ENCODE measurements at places on chromosomes 4 and X.

- DNase-seq = no peak
Measured at GRCh38 chr4:153439831-153440230, 26.3 kb upstream of the TMEM131L start.

DNA sequence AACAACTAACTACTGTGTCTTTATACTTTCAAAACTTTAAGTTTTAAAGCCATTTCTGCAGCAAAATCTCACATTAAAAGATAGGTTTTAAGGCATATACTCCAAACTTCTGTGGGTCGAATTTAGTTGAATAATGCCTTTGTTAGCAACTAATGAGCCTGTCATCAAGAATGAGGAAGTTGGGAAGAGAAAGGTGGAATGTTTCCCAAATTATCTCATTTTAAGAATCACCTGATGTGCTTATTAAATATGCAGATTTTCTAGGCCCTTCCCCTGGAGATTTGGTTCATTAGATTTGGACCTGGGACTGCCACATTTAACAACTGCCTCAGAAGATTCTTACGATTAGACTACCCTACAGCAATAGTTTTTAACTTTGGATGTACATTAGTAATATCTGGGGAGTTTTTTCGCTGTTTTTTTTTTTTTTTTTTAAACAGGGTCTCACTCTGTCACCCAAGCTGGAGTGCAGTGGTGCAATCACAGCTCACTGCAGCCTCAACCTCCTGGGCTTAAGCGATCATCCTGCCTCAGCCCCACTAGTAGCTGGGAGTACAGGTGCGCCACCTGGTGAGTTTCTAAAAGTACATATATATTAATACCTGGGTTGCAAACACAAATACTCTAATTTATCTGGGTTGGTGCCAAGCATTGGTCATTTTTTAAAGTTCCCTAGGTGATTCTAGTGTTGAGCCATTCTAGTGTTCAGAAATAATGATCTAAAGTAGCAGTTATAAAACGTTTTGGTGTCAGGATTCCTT lies 16.1 kb upstream of the TASL start:
- DNase-seq = peak; percentile 28

DNA sequence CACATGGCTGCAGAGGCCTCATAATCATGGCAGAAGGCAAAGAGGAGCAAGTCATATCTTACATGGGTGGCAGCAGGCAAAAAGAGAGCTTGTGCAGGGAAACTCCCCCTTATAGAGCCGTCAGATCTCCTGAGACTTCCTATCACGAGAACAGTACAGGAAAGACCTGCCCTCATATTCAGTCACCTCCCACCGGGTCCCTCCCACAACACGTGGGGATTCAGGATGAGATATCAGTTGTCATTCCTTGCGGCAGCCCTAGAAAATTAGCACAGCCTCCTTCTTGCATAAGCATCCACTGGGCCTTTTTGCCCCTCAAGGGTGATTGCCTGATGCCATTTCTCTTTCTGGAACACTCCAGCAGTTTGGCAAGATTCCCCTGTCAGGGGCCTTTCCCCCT lies 61.7 kb upstream of the STX18 start:
- no peak for DNase-seq

DNA sequence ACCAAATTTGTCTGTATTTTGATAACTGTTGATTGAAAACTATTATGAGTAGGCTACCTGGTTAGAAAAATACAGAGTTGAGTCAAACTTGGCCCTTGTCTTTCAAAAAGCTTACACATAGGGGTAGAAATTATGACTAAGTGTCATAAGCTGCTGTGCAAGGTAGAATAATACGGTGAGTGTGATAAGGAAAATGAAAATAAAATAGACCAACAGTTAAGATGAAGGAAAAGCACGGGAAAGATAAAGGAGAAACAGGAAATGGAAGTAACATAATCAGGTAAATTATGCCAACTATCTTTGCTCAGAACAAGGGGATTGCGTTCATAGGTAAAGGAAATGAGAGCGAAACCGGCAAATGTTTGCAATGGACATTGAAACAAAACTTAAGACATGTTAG lies 302.5 kb downstream of the PCDH7 start:
- no peak for DNase-seq

- no peak for DNase-seq
Measured at GRCh38 chr4:90001023-90001422, 106.4 kb downstream of the MMRN1 start.

Data from H9 (cell line).